ENCODE measurements at places on chromosomes 1 and 21.

DNA sequence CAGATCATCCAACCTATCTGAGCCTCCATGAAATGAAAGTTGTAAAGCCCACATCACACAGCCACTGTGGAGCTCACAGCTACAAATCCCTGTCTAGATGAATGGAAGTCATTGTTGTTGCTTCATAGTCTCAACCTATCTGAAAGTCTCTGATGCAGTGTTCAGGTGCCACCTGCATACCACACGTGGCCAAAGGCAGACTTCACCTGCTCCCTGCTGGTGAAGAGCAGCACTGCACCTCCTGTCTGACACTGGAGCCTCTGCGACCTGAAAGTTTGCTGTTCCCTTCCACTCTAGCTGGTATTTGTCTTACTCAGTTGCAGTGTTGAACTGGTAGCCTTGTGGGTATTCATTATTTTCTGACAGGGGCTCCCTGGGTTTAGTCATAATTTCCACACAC, 18.4 kb downstream of the LORICRIN start:
- no peak for DNase-seq

DNA sequence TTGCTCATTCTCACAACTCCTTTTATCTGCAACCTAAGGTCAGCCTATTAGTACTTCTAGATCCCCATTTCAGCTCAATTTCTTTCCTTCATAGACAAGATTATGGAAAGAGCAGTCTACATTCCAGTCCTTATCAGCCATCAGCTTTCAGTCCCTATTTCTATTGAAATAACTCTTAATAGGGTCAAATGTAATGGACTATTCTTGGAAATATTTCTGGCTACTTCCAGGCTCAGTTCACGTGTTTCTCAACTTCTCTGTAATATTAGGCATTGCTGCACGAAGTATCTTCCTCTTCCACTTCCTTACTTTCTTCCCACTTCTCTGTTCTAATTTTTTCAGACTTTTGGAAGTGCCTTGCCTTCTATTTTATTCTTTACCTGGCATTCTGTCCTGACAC, 232.9 kb upstream of the USP25 start:
- no peak for DNase-seq

DNA sequence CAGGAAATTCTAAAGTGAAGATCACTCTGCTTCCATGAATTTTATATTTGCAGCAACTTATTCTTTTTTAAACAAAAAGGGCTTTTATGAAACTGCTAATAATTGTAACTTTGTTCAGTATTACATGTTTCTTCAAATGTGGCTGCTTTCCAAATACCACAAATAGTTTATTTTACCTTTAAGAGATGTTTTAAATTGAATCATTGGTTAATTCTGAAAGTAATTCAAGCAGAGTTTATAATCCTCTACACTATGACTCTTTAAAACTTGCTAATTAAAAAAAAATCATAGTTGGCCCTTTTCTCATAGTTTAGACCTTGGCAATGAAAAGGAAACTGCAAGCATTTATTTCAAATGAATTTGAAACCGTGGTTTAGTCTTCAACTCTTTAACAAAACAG, 59.6 kb downstream of the SDCCAG8 start:
- no peak for DNase-seq

DNA sequence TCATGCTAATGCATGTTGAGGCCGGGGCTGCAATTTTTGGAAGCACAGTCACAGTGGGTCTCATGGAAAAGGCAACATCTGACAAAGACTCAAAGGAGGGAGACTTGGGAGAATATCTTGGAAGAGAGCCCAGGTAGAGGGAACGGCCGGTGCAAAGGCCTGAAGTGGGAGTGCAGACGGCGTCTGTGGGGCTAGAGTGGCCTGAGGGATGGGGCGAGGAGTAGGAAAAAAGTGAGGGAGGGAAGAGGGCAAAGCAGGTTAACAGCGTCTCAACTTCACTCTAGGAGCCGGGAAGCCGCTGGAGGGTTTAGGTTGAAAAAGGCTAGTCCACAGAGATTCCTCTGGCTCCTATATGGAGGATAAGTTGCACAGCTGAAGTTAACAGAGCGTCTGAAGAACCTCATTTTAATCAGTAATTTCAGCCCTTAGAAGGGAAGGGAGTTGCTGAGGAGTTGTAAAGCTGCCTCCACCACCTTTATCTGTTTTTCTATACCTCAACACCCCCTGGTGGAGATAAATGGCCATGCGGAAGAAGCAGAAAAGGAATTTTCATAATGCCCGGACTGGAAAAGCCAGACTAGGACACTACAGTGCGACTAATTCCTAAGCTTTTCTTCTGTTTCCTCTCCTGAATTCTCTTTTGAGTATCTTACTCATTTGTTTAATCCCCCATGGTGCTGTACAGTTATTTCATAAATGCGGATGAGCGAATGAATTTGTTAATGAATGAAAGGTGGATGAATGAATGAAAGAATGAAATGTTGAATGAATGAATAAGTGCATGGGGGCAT, 78.7 kb upstream of the ZNF281 start:
- no peak for DNase-seq

- DNase-seq, result no peak
Observed at GRCh38 chr21:37968744-37969143, 52.5 kb upstream of the KCNJ6 start.

GRCh38 chr1:244941121-244941520, 76.8 kb upstream of the HNRNPU start:
- DNase-seq, result no peak

GRCh38 chr1:4853904-4854303, 199.5 kb downstream of the AJAP1 start:
- DNase-seq, result no peak

DNA sequence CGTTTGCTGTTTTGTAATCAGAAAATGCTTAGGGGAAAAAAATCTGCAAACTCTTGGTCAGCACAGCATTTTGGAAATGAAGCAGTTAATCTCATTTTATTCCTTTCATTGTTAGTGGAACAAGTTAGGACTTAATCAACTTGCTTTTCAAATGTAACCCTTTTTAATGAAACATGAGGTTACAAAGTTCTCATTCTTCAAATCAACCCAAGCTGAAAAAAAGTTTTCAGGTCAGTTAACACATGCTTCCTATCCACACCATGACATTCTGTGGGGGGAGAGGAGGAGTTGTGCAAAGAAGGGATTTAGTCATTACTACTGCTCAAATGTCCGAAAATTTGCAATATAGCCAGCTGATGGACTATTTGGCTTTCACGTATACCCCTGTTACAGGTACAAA, 283.2 kb upstream of the LYPLAL1 start:
- DNase-seq, result no peak

DNA sequence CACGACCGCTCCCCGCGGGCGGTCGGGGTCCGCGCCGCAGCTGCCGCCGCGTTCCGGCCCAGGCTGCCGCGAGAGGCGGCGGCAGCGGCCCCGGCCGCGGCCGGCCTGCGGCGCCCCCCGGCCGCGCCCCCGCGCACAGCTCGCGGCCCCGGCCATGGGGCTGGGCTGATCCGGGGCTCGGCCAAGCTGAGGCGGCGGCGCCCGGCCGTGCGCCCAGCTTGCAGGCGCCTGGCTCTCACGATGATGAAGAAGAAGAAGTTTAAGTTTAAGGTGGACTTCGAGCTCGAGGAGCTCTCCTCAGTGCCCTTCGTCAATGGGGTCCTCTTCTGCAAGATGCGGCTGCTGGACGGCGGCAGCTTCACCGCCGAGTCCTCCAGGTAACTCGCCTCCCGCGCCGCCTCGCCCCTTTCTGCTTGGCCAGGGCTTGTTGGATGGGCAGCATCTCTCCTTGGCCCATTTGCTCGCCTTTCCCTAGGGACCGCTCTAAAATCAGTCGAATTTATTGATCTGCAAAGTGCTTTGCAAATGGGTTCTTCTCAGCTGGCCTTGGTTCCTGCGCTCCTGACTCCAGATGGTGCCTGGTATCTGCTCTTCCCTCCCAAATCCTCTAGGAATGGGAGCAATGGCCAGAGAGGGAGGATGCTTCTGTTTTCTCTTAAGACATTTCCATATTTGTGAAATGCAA, 431 bp downstream of the EEIG2 start:
- no peak for DNase-seq

GRCh38 chr1:54335011-54335754, 71.0 kb downstream of the SSBP3 start:
- DNase-seq, result no peak
